ENCODE measurements at places on chromosomes 2 and 18.

DNA sequence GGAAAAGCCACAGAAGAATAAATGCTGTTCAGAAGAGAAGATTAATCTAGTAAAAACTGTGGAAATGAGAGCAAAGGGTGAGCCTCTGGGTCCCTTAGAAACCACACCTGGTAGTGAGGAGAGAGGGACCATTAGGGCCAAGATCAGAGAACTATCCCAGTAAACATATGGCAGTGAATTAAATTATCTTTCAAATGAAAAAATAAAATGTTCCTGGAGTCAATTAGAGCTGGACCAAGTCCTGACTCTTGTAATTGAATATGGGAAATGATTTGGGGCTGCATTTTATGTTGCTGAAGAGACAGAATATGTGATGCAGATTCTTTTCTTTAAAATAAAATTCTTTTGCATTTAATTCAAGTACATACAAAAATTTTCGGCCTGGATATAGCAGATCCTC is 62.2 kb upstream of the PAX3 start:
- H3K27me3 ChIP-seq, result no peaks in the 10 kb centered on the region
- no peak overlapping the region for H3K27ac ChIP-seq
- H3K36me3 ChIP-seq, result no peaks in the 10 kb centered on the region
- H3K4me3 ChIP-seq, result no peak overlapping the region

DNA sequence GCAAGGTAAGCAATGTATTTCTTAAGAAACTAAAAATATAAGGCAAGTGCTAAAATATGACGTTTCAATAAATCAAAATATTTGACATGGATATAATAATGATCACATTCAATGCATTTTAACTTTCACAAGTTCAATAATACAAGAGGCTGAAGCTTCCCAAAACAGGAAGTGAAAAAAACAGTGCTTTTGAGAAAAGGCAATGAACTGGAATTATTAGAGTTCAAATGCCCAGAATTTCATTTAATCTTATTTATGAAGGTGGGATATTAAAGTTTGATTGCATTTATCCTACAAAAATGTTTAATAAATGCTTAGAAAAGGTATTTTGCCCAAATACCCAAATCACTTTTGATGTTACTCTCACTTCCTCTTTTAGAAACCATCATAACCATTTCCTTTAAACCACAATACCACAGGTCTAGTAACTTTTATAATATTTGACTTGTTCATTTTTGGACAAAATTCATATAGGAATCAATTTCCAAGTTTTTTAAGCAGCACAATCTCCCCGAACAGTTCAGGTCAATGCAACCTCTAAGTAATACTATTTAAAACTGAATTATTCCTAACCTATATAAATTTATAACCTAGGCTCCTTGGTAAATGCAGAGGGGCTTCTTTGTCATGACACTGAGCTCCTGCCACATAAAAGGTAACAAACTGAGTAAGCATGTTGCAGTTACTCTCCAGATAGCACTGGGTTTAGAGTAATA is 2.1 kb downstream of the NCKAP1 start:
- peak overlapping the region; percentile 98 for H3K4me3 ChIP-seq
- H3K4me1 ChIP-seq, result no peaks in the 10 kb centered on the region
- no peaks in the 10 kb centered on the region for H3K27me3 ChIP-seq
- no peak for DNase-seq
- H3K36me3 ChIP-seq, result no peaks in the 10 kb centered on the region

DNA sequence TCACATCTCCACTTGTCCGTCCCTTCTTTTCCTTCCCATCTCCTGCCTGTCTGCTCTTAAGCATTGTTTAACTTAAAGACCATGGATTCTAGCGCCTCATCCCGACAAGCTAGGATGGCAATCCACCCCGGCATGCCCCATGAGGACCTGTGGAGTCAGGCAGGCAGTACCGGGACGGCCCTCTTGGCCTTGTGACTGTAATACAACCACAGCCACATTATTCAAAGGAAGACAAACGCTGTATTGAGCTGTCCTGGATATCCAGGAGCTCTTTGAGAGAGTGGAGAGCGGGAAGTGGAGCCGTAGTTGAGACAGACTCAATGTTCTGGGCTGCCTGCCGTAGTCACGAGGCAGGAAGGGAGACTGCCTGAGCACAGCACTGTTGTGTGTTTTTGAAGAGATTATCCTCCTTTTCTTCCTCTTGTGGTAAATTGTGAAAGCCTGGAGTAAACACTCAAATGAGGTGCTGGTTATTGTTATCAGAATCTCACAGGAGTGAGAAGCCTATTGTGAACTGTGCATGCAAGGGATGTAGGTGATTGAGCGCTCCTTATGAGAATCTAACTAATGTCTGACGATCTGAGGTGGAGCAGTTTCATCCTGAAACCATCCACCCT is 929.8 kb upstream of the CNTNAP5 start:
- H3K36me3 ChIP-seq, result no peaks in the 10 kb centered on the region
- peak; percentile 33 for DNase-seq
- H3K4me1 ChIP-seq, result no peaks in the 10 kb centered on the region

- no peak for DNase-seq
- no peaks in the 10 kb centered on the region for H3K27me3 ChIP-seq
- no peak overlapping the region for H3K27ac ChIP-seq
- no peaks in the 10 kb centered on the region for H3K36me3 ChIP-seq
Measured at GRCh38 chr2:24824966-24825882, 32.0 kb downstream of the CENPO start.

GRCh38 chr2:162184359-162184758 is 32.3 kb upstream of the GCG start:
- no peaks in the 10 kb centered on the region for H3K27me3 ChIP-seq
- no peak overlapping the region for H3K4me3 ChIP-seq
- H3K4me1 ChIP-seq, result no peaks in the 10 kb centered on the region
- H3K27ac ChIP-seq, result no peak overlapping the region

DNA sequence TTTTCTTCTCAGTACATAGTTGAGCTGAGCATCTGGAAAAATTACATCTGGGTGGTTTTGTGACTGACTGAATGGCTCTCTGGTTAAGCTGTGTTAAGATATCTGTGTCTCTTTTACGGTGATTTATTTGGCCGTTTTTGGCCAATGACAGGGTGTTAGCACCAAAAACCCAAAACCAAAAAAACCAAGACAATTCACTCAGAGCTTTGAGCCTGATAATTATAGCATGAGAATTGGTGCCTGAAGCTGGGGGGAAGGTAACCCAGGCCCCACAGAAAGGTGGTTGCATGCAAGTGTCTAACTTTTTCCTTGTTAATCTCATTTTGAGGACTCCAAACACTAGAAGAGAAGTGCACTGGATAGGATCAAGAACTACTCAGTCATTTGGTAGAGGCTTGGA is 4.5 kb downstream of the CD28 start:
- no peak overlapping the region for H3K27ac ChIP-seq
- DNase-seq, result no peak
- H3K4me3 ChIP-seq, result no peak overlapping the region
- H3K27me3 ChIP-seq, result no peaks in the 10 kb centered on the region

GRCh38 chr2:32969444-32970162 is 22.9 kb downstream of the LTBP1 start:
- no peaks in the 10 kb centered on the region for H3K27me3 ChIP-seq
- no peak for DNase-seq
- no peaks in the 10 kb centered on the region for H3K36me3 ChIP-seq
- H3K4me1 ChIP-seq, result no peaks in the 10 kb centered on the region

GRCh38 chr2:220246386-220246785 is 619.0 kb downstream of the SLC4A3 start:
- H3K27me3 ChIP-seq, result no peaks in the 10 kb centered on the region
- H3K27ac ChIP-seq, result no peak overlapping the region
- no peak for DNase-seq
- H3K36me3 ChIP-seq, result no peaks in the 10 kb centered on the region
- no peak overlapping the region for H3K4me3 ChIP-seq

GRCh38 chr2:160791884-160792283 is 298.3 kb upstream of the RBMS1 start:
- H3K27ac ChIP-seq, result no peak overlapping the region
- no peaks in the 10 kb centered on the region for H3K27me3 ChIP-seq
- no peaks in the 10 kb centered on the region for H3K36me3 ChIP-seq
- H3K4me3 ChIP-seq, result no peak overlapping the region
- no peaks in the 10 kb centered on the region for H3K4me1 ChIP-seq

GRCh38 chr2:54945391-54946219 is 104.6 kb downstream of the RTN4 start:
- H3K27me3 ChIP-seq, result no peaks in the 10 kb centered on the region
- peak; percentile 83 for DNase-seq
- no peak overlapping the region for H3K27ac ChIP-seq
